AG04450 (cell line): ENCODE measurements at places on chromosomes 11 and 22.

DNA sequence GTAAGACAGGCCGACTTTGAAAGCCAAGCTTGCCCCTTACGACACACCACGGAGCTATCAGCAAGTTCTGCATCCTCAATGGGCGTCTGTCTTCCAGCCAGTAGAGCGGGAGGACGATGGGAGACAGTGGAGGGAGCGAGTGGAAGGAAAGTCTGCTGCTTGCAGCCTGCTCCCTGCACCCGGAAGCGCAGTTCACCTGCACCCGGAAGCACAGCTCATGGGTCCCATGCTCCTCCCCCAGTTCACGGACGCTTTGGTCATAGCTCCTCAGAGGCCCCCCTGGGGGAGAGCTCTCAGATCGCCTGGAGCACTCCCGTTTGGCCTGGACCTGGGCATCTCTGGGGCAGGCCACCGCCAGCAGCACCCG, 51.3 kb downstream of the FBLN1 start:
- no peak for DNase-seq

- no peak for DNase-seq
Measured at GRCh38 chr11:12938590-12939247, 70.4 kb upstream of the RASSF10 start.

GRCh38 chr11:131154351-131154750, 216.1 kb upstream of the NTM start:
- DNase-seq: no peak

GRCh38 chr11:80816966-80817365, 1376.1 kb upstream of the TENM4 start:
- no peak for DNase-seq

GRCh38 chr11:35968386-35969088, 24.7 kb downstream of the LDLRAD3 start:
- no peak for DNase-seq

DNA sequence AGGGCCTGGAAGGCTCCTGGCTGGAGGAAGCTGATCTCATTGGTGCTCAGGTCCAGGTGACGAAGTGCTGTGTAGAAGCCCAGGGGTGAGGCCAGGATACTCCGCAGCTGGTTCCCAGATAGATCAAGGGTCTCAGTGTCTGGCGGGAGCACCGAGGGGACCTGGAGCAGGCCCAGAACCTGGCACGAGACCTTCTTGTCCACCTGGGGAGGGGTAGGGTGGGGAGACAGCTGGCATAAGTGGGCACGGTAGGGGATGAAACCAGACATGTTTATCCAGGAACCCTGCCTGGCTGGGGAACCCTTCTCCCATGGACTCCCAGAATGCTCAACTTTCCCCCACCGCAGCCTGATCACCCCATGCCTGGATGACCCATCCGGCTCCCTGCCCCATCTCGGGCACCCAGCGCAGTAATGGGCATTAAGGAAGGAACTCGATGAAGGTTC, 9.2 kb downstream of the LRRC32 start:
- DNase-seq: no peak

DNA sequence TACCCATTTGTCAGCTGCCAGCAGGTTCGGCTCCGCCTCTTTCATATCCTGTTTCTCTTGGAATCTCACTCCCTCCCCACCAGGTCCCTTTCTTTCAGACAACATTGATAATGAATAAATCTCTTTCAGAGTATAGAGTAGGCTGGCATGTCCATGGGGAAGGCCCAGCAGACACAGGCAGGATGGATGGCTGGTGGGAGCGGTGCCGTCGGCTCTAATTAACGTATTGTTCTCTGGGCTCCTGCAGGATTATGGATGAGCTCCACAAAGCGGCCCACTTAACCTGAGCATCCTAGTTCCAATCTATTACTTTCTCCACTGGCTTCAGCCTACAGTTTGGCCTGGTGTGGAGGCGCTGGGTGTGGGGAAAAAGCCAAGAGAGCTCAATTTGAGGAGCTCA, 588.0 kb downstream of the BUD13 start:
- DNase-seq: no peak

GRCh38 chr11:119809346-119809745, 80.3 kb upstream of the NECTIN1 start:
- no peak for DNase-seq

- DNase-seq: no peak
Measured at GRCh38 chr22:44143579-44143978, 37.1 kb upstream of the PARVG start.

GRCh38 chr22:39725351-39726035, 154.9 kb downstream of the CACNA1I start:
- no peak for DNase-seq

DNA sequence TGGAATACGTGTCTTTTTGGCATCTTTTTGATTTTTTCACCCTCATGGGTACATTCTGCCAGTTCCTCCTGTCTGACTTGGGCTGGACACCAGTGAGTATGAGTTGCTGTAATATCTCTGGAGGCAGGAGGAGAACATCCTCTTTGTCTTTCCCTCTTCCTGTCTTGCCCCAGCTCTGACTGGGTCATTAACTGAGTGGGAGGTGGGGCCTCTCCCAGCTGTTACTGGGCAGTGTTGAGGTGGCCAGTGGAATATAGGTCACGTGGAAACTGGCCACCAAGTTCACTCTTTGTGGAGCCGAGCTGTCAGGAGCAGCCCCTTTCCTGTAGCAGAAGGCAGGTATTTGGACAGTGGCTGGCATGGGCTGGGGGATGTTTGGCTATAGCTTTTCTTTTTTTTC, 2.2 kb downstream of the GLB1L2 start:
- DNase-seq: no peak

DNA sequence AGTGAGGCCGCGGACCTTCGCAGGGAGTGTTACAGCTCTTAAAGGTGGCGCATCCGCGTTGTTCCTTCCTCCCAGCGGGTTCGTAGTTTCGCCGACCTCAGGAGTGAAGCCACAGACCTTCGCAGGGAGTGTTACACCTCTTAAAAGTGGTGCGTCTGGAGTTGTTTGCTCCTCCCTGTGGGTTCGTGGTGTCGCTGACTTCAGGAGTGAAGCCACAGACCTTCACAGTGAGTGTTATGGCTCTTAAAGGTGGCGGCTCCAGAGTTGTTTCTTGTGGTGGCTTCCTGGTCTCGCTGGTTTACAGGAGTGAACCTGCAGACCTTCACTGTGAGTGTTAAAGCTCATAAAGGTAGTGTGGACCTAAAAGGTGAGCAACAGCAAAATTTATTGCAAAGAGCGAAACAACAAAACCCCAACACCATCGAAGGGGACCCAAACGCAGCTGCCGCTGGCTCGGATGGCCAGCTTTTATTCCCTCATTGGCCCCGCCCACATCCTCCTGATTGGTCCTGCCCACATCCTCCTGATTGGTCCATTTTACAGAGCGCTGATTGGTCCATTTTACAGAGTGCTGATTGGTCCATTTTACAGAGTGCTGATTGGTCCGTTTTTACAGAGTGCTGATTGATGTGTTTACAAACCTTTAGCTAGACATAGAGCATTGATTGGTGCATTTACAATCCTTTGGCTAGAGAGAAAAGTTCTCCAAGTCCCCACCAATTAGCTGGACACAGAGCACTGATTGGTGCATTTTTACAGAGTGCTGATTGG, 1.2 kb upstream of the TMEM45B start:
- DNase-seq: no peak

- no peak for DNase-seq
Measured at GRCh38 chr22:22691716-22692701, 47.6 kb downstream of the GGTLC2 start.

DNA sequence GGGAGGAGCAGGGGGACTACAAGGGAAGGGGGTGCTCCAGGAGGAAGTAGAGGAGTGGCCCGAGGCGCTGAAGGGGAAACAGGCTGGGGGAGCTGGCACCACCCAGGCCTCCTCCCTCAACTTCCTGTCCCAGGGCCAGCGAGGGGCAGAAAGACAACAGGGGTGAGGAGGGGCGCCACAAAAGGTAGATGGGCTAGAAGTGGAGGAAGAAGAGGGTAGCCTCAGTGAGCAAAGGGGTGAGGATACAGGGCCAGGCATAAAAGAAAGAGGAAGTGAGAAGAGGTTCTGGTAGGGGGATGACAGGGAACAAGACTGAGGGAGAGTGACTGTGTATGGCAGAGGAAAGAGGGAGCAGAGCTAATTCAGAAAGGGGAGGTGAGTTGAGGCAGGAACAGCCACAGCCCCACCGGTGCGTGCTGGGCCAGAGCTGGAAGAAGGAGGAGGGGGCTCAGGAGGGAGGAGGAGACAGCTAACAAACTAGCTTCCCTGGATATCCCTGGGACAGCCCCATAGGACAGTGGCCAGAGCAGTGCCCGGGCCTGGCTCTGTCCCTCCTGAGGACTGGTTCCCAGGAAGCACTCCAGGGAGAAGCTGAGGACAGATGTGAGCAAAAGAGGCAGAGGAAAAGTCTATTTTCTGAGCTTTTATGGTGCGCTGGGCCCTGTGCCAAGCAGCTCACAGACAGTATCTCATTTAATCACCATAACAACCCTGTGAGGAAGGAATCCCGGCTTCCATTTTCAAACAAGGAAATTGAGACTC, 8.5 kb downstream of the DCHS1 start:
- no peak for DNase-seq

DNA sequence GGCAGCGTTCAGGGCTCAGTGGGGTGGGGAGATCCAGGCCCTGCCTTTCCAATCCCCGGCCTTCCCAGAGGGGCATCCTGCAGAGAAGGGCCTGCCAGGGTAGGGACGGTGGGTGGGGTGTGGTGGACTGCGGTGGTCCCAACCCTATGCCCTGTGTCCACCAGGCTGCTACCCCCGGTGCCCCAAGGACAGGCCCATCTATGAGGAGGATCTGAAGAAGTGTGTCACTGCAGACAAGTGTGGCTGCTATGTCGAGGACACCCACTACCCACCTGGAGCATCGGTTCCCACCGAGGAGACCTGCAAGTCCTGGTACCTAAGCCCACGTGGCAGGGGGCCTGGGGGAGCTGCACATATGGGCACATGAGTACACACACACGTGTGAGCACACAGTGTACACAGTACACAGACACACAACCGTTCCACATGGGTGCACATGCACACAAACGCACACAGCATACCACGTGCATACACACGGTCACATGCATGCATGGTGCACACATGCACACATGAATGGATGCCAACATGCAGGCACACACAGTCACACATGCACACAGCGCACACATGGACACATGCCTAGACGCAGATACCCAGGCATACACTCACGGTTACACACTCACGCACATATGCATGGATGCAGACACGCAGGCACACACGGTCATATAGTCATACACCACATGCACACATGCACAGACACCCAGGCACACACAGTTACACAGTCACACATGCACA, 16.1 kb downstream of the MUC2 start:
- no peak for DNase-seq

GRCh38 chr11:128465946-128466705, 121.2 kb downstream of the ETS1 start:
- DNase-seq: no peak

DNA sequence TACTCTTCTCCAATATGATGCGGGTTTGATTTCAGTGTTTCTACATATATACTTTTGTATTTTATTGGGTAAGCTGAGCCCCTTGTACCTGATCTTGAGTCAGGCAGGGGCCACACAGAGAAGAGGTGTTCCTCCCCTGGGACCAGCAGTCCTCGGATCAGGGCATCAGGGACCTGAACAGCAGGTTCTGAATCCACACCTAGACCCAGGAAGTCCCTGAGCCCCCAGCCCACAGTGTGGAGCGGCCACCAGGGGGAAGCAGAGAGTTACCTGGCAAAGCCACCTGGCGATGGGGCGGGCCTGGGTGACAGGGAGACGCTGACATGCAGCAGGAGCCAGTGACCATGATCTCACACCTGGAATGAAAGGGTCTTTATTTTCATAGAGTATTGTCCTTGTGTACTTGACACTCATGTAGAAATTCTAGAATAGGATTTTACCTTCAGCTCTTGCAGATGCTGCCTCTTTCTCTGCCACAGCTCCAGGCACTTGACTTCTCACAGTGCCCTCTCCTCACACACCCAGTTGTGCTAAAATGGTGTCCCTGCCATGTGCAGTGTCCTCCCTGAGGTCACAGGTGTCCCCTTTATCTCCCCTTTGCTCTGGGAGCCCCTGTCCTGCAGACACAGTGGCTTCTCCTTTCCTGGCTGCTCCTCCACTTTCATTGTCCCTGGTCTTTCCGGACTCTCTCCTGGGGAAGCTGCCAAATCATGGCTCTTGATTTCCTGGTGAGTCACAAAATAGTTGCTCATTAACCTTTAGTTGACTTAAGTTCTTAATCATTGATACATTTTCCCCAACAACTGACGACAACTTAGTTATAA, 48.5 kb downstream of the GGTLC2 start:
- no peak for DNase-seq

GRCh38 chr11:103904324-103904667, 132.1 kb upstream of the DDI1 start:
- no peak for DNase-seq

DNA sequence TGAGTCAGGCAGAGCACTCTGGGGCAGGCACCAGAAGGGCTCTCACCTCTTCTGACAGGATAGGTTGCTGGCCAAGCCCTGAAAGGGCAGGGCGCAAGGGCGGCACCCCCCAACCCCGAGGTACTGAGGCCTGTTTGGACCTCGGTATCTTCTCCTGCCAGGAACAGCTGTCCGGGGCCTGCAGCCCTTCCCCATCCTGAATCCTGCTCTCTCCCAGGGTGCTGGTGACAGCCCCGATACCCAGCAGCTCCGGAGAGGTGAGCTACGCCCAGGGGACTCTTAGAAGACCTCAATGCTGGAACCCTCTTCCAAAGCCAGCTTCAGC, 79.1 kb downstream of the PHF21B start:
- DNase-seq: no peak

DNA sequence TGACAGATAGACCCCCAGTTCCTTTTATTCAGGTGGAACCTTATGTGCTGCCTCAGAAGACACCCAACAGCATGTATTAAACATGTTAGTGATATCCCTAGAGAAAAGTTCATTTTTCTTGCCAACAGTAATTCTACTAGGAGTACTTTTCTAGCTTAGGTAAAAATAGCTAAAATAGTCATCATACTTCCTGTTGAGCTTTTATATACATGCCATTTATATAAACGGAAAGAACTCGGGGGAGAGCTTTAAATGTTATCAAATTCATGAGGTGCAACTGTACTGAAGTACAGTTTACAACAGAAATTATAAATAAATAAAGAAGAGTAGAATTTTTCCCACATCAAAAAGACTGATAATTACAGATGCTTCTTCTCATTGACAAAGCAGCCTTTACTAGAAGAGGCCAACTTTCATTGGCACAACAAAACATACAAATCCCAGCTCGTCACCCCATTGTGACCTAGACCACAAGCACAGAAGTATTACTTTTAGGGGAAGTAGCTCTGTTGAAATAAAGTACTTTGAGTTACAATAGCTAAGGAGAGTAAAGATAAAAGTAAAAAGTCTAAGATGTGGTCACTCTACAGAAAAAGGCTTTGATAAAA, 59.1 kb upstream of the POU2AF2 start:
- no peak for DNase-seq
